ENCODE measurements at places on chromosomes 7 and 10.

DNA sequence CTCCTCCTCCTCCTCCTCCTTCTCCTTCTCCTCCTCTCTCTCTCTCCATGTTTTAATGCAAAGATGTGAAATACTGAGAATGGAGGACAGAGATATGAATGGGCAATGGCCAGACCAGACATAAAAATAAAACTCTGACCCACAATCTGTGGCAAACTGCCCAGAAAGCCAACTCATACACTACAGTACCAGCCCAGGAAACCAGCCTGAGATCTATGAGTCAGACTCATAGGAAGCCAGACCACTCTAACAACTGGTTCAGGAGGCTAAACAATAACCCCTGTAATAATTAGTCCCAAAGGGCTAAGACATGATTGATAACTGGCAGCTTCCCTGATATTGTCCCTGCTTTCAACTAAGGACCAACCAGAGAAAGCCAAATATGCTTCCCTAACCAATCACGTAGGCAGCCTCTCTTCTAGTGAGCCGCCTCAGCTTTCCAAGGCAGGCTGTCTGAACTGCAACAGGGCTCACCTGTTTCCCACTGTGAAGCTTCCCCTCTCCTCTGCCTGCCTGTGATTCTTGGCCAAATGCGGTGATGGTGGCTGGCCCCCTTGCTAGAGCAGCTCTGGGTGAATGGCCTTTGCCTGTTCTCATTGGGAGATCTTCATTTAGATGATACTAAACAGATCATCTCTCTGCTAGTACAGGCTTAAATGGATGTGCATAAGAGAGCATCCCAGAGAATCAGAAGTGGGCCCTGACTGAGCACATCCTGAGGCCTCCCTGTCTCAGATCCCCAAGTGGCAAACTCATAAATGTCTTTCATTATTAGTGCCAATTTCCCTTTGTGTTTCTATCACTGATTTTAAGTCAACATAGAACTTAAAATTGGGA lies 817.6 kb downstream of the TNS3 start:
- DNase-seq = no peak

DNA sequence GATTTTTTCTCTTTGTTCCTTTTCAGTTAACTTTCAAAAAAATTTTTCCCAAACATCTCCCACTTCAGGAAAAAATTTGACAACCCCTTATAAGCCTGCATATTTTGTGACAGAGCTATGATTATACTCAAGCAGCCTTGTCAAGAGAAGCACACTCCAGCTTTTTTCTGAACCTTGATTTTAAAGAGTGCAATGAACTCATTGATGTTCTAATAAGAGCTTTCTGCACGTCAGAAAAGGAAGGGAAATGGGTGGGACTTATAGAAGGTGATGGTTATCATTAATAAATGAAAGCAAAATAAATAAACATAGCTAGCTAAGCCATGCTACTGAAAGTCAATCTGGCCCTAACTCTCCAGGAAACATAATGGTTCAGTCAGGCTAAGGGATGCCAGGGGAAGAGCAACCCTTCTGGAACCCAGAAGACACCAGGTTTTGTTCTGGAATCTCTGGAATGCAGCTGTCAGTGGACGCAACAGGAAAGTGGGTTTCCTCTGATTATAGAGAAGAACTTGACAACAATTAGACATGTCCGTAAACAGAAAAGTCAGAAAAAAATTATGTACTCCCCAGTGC lies 76.1 kb downstream of the NHLRC2 start:
- DNase-seq = no peak

DNA sequence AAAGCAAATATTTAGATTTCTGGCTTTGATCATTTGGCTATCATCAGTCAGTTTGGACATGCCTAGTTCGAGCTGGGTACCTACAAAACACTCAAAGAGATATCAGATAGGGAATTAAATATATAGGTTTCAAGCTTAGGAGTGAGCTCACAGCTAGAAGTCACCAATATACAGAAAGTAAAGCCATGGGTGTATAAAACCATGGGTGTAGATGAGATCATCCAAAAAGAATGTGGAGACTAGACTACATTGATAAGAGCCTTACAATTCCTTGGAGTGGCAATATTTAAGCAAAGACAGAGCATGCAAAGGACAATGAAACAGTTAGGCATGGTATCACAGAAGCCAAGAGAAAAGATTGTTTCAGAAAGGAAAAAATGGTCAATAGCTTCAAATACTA lies 7.2 kb upstream of the RALA start:
- DNase-seq = no peak

- no peak for DNase-seq
Observed at GRCh38 chr7:101631224-101631714, 2.2 kb upstream of the MYL10 start.

DNA sequence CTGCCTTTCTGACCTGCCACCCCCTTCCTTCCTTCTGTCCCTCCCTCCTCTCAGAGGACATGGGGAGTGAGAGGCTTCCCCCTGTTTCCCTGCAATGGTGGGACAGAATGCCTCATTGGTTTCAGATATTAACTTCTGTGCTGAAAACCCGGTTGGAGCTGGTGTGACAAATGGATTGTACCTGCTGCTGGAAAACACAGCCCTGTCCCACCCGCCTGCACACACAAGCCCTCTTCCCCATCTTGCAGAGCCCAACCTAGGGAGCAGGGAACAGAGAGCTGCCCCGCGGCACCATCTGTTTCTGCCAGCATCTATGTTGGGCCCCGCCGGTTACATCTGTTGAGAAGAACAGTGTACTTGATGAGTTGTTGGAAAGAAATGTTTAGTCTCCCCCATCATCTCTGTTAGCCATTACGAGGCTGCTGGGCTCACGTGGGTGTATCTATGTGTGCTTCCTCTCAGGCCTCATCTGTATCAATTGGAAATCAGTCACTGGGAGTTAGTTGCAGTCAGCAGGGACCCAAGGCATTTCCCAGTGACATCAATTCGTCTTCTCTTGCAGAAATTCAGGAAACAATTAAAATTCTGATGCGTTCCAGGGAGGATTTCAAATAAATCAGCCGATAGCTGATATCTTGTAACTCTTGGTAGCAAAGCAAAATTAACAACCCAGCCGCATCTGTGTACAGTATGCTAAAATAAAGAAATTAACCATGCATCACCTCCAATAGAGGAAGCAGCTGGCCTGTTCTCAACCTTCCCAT lies 725.6 kb upstream of the GALNT17 start:
- DNase-seq = no peak

- DNase-seq = no peak
Observed at GRCh38 chr7:156515911-156516790, 124.4 kb upstream of the RNF32 start.

DNA sequence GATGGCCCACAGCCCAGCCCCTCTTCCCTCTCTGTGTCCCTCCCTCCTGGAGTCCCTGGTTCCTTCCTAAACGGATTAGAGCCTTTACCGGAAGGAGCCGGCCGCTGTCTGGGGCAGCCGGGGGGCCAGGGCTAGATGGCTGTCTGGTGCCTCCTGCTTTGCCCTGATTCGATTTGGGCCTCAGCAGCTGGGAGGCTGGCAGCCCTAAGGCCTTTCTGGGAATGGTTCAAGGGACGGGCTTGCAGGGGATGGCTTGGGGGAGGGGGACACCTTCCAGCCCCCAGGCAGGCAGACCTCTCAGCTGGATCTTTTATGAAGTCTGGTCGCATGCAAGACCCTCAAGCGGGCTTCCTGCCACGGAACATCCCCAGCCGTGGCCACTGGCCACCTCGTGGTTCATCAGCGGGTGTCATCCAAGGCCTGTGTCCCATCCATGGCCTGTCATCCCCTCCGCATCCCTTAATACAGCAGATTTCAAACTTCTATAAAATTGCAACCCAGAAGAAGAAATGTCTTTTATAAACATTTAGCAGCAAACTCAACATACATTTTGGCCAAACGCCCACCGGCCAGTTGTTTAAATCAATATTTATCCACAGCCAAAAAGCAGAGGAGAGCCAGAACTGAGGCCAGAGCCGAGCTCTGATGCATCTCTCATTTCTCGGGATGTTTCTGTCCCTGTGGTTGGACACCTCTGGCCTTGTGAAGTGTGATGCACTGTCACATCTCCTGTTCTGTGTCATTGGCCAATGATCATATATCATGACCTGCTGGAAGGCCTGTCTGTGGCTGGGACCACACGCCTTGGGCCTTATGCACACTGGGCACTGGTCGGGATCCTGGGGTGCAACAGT lies 52.0 kb downstream of the GTF2IRD1 start:
- no peak for DNase-seq

DNA sequence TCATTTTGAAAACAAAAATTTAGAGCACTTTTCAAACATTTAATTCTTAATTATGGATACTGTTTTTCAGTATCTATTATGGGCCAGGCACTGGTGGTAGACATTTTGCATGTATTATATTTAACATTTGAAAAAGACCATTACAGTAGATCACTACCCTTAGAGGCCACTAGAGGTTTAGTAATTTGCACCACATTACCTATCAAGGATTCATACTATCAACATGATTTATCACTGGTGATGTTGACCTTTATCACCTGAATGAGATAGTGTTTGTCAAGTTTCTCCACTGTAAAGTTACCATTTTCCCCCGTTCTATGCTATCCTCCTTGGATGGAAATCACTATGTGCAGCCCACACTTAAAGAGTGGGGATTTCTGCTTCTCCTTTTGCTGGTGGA lies 4.4 kb upstream of the SNX13 start:
- DNase-seq = no peak

DNA sequence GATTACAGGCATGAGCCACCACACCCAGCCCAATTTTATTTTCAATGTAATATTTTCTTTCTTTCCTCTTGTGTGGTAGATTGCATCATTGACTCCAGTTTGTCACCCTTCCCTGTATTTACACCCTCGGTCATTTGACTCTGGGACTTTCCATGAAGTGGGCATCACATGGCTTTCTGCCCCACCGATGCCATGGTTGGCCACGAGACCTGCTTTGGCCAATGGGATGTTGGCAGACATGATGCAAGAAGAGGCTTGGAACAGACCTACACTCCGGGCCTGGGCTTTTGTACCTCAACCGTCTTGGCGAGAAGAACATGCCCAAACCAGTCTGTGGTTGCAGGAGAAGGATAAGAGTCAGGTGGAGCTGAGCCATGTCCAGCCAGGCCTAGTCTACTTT lies 38.8 kb upstream of the CACUL1 start:
- no peak for DNase-seq

DNA sequence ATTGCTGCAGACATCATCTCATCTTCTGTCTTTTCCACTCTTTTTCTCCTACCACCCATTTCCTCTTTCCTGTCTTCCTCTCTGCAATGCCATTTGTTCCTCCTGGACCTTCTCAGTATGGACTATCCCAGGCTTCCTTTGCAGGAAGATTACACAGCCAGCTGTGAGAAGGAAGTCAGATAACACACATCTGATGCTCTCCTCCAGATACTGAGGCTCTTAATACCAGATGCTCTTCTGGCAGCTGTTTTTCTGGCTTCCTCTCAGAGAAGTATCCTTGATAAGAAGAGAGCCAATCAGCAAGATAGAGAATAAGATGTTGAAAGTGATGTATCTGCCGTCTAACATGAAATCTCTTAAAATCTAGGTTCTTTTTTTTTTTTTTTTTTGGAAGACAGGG lies 14.4 kb downstream of the KIAA1217 start:
- DNase-seq = no peak

- DNase-seq = no peak
Observed at GRCh38 chr10:93600446-93601145, 439 bp downstream of the RBP4 start.

DNA sequence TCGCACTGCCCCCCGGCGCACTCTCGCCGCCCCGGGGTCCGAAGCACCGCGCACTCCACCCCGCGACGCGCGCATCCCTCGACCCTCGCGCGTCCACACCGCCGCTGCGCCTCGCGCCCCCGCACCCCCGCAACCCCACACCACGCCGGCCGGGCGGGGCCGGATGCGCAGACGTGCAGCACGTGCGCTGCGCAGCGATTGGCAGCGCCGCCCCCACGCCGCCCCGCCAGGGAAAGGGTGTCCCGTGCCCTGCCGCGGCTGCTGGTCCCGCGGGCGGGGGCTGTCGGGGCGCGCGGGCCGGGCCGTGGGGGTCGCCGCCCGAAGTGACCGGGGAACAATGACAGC lies 53.7 kb upstream of the KDM7A start:
- DNase-seq = peak; percentile 68

- no peak for DNase-seq
Observed at GRCh38 chr7:16023046-16023445, 336.6 kb upstream of the MEOX2 start.

- peak; percentile 2 for DNase-seq
Observed at GRCh38 chr7:135976312-135977006, 700 bp downstream of the MTPN start.

DNA sequence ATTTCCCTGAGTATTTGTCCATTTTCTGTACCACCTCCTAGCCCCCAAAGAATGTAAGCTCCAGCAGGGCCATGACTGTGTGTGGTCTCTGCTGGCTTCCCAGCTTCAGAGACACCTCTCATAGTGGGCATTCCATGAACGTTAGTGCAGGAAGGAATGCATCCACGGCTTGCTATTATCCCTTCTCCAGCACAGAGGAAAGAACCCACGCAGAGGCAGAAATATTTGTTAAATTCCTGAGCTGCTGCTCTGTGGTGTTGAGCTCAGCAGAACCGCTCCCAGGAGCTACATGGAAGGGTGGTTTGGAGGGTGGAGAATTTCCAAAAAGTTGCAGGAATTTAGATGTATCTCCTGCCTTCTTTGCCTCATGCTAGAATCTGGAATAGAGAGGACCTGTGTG lies 275.2 kb downstream of the POU6F2 start:
- DNase-seq = no peak

- no peak for DNase-seq
Observed at GRCh38 chr7:26696161-26696560, 168.2 kb downstream of the SKAP2 start.
